ENCODE measurements at places on chromosomes 4 and X.

- DNase-seq, result no peak
Observed at GRCh38 chrX:64698317-64698716, 277.9 kb downstream of the ZC4H2 start.

DNA sequence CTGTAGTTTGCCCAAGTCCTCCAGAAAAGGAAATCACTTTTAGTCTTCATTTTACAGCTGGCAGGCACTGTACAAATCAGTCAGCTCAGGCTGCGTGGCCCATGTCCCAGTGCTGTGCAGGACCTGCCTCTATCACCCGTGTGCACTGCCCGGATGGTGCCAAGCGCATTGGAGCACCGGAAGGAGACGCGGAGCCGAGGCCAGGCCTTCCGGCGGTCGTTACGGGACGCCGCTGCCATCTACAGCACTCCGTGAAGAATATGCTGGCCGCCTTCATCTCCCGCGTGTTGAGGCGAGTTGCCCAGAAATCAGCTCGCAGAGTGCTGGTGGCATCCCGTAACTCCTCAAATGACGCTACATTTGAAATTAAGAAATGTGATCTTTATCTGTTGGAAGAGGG lies at the start of gene PDHA2:
TSS of gene PDHA2 (plus strand) at position 203 of the 400 bp plus-strand sequence. CDS start at position 261, 58 bp downstream.
- no peak for DNase-seq

DNA sequence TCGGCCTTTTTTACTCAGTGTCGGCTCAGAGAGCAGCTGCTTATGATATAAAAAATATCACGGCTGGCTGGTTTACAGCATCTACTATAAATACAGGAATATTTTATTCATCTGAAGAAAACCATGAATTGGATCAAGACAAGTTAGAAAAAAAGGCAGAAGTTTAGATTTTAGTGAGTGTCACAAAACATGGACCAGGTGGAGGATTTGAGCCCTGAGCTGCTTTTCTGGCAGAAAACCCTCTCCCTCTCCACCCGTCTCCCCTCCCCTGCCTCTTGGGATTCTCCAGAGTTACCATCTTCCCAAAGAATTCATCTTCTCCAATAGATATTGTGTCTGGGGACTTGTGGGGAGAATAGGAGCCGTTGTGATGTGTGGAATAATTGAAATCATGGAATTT lies 142.8 kb upstream of the RAI2 start:
- DNase-seq, result no peak

- DNase-seq, result peak; percentile 40
Observed at GRCh38 chrX:124223524-124223923, 108.9 kb upstream of the TEX13D start.

DNA sequence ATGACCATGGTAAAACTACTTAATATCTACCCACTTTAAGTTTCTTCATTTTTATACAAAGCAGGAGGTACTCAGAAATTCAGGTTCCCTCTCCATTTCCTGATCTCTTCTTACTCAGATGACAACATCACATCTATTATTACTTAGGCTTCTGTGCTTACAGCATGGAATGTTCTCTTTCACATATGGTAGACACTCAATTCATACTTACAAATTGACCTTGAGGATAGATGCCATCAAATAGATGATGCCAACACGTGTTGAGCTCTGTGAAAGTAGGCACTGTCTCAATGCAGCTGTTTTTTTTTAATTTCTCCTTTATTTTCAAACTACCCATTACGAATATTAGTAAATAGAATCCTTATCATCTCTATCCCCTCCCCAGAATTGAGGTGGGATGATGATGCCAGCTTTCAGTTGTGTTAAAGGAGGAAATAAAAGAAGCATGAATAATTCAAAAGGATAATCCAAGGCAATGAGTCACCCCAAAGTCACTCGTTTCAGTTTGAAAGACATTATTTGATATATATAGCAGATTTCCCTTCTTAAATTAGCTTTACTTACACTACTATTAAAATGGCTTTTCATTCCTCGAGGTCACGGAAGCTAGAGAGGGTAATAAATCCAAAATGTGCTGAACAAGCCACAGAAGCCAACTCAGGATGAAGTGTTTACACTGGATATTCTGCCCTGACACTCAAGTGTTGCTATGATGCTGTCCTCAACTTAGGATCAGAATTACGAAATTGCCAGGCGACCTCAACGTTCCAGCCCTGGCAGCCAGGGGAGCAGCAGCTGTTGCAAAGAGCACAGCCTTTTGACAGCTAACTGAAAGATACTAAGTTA lies 124.2 kb upstream of the EOLA2 start:
- DNase-seq, result no peak

GRCh38 chrX:103823591-103823990 lies 8.5 kb downstream of the RAB9B start:
- DNase-seq, result no peak

GRCh38 chr4:8391972-8392371 lies 48.6 kb downstream of the ACOX3 start:
- DNase-seq, result no peak

GRCh38 chr4:169136330-169136729 lies 126.3 kb upstream of the CBR4 start:
- no peak for DNase-seq

- DNase-seq, result no peak
Observed at GRCh38 chr4:39452153-39452859, 6.4 kb downstream of the RPL9 start.

- DNase-seq, result peak; percentile 13
Observed at GRCh38 chr4:99998062-99998867, 48.2 kb upstream of the H2AZ1 start.

- DNase-seq, result no peak
Observed at GRCh38 chr4:26611372-26611771, 27.5 kb downstream of the TBC1D19 start.

DNA sequence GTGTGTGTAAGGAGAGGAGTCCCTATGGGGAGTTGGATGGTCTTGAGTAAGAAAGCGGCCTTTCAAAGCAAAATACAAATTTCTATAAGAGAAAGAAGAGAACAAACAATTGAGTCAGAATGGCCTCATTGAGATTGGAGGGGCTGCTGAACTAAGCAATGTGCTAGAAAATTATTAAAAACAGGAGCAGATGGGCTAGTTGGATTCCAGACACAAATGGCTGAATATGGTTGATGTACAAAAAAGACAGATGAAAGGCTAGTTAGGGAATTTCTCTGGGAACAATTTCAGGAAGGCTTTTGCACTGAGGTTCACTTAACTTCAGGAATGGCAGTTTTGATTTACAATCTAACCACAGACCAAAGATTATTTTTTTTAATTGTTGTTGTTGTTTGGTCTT lies 1806.8 kb upstream of the TENM3 start:
- no peak for DNase-seq

All from CD4-positive, alpha-beta T cell treated with Interleukin-17A for 1 hour (primary cell).